ENCODE measurements at places on chromosomes 6 and 20. TPM values are rescaled to one million over a fixed set of nuclear protein-coding genes. Genes with fewer than 3 reads are reported as not detected.

Gene SMIM29
- 15.5 TPM for total RNA-seq

Gene EXOC2
- 32.3 TPM for total RNA-seq

- DNase-seq, result no peak
- H3K27me3 ChIP-seq, result peaks cover 30% of the 10 kb centered on the region
- H3K36me3 ChIP-seq, result no peaks in the 10 kb centered on the region
- H3K4me1 ChIP-seq, result peaks cover 11% of the 10 kb centered on the region
- no peak overlapping the region for H3K27ac ChIP-seq
Observed at GRCh38 chr20:62668441-62669027, 26.2 kb downstream of the SLCO4A1 start.

GRCh38 chr6:157561414-157561790, 180.4 kb downstream of the ZDHHC14 start:
- peaks cover 3% of the 10 kb centered on the region for H3K36me3 ChIP-seq
- H3K27me3 ChIP-seq, result no peaks in the 10 kb centered on the region
- H3K4me1 ChIP-seq, result peaks cover 4% of the 10 kb centered on the region
- no peak for DNase-seq

DNA sequence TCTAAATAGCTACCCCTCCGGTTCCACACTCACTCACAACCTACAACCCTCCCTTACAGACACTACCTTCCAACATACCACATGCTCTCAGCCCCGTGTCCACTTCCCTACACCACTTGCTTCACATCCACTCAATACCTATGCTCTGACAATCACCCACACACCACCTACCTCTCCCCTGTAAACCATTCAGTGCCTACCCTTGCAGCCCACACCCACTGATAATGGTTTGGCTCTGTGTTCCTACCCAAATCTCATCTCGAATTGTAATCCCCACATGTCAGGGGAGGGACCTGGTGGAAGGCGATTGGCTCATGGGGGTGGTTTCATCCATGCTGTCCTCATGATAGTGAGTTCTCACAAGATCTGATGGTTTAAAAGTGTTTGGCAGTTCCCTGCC, 9.8 kb upstream of the ZNF343 start:
- DNase-seq, result no peak
- no peaks in the 10 kb centered on the region for H3K27me3 ChIP-seq
- no peaks in the 10 kb centered on the region for H3K36me3 ChIP-seq
- H3K4me1 ChIP-seq, result peaks cover 10% of the 10 kb centered on the region
- H3K27ac ChIP-seq, result no peak overlapping the region

GRCh38 chr6:108260126-108260808, 573 bp downstream of the SNX3 start:
- peak; percentile 91 for DNase-seq
- peaks cover 29% of the 10 kb centered on the region for H3K4me1 ChIP-seq
- H3K36me3 ChIP-seq, result no peaks in the 10 kb centered on the region
- no peaks in the 10 kb centered on the region for H3K27me3 ChIP-seq
- peak overlapping the region; percentile 97 for H3K27ac ChIP-seq
- peak overlapping the region; percentile 81 for H3K4me3 ChIP-seq

All from chondrocyte (in vitro differentiated cells).